C1 segment of cervical spinal cord (tissue), 14 donors: ENCODE measurements at places on chromosomes 12 and 14.
A peak's percentile ranks its signal among the peaks of the same experiment; 100 is the strongest.

- no peak for DNase-seq
Measured at GRCh38 chr14:73462815-73463214, 4.5 kb upstream of the NUMB start.

GRCh38 chr12:95083471-95083870 lies 10.1 kb upstream of the NR2C1 start:
- DNase-seq, result no peak

GRCh38 chr14:89430391-89431236 lies 13.6 kb upstream of the FOXN3 start:
- DNase-seq, result no peak

DNA sequence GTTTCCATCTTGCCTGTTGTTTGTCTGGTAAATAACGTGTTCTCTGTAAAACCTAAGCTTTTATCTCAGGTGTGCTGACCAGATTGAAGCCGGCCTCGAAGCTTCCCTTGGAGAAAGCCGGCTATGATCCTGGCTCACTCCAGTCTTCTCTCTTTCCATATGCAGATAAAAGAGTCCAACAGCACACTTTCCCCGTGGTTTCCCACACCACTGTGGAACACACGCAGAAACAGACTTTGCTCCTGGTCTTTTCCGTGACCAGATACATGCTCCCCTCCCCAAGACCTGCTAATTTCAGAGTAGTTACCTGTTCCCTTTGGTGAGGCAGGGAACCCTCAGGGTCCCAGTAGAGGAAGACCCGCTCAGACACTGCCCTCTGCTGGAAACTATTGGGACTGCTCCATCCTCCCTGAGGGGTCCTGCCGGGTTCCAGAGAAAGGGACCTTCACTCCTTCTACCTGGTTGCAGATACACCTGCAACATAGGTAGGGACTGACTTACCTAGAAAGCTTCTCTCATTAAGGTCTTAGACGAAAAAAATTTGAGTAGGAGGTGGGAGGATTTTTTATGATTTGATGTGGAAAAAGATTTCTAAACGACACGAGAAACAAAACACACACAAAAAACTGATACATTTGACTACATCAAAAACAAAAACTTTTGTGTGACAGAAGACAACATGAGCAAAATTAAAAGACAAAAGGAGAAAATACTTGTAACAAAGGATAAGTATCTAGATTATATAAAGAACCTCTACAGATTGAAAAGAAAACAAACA lies 415.4 kb upstream of the CCDC196 start:
- DNase-seq, result peak; percentile 16

DNA sequence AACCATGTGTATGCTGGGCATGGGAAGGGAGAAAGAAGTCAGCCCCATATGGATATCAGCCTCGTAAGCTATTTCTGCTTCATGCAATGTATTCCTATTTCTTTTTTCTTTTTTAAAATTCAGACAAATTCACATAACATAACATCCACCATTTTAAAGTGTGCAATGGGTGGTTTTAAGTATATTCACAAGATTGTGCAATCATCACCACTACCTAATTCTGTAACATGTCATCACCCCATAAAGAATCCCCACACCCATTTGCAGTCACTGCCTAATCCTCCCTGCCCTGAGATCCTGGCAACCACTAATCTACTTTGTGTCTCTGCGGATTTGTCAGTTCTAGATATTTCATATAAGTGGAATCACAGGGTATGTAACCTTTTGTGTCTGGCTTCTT lies 9.5 kb downstream of the POMT2 start:
- DNase-seq, result no peak

DNA sequence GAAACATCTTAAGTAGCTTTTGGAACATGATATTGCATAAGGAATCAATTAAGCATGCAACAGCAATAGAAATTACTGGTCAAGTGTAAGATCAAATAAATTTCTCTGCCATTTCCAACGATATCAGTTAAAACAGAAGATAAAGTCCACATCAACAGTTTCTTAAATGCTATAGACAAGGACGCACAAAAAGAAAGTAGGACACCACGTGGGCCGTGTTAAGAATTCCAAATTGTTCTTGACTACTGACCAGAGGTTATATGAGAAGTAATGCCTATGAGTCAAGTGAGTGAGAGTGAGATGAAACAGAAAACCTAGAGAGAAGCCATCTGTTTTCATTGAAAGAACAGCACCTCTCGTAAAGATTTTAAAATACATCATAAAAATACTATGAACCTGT lies 318.2 kb downstream of the TMEM117 start:
- no peak for DNase-seq

GRCh38 chr12:48995086-48995879 lies 3.9 kb downstream of the DDN start:
- peak; percentile 28 for DNase-seq
